Stimulated activated CD8-positive, alpha-beta memory T cell treated with anti-CD3 and anti-CD28 coated beads, Interleukin-4, amount 100 ng/mL, for 4 hours (primary cell): ENCODE measurements at places on chromosomes 2 and 18.

GRCh38 chr2:44777537-44777936, 164.0 kb upstream of the SIX3 start:
- DNase-seq, result no peak

- no peak for DNase-seq
Observed at GRCh38 chr2:215736653-215737290, 276.6 kb downstream of the MREG start.

DNA sequence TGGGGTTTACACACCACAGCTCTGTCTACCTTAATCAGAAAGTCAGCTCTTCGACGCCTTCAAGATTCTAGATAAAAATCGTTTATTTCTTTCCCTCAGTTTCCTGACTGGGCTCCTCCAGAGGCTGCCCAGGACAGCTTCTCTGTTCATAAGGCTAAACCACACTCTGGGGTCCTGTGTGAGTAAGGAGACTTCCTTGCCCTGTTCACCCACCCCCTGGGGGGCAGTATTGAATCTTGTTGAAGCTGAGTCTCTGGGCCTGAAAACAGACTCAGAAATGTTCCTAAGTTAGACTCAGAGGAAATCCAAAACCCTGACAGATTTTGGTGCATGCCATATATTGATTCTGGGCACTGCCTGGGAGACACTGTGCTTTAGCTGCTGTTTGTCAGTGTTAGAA, 43.0 kb downstream of the G6PC2 start:
- no peak for DNase-seq

GRCh38 chr18:320155-320554, 52.3 kb upstream of the THOC1 start:
- DNase-seq, result no peak

DNA sequence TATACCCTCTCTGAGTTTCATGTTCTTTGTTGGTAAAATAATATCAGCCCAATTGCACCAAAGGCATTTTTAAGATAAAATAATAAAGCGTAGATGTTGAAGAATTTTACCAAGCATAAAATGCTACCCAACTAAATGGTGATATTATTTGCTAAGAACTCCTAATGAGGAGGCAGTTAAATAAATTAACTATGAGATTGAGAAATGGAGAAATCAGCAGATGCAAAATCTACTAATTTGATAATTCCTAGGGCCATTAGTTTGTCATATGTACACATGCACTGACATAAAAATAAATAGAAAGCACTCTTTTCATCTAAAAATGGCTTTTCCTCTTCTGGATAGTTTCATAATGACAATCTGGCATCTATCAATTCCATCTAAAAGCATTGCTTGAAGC, 681.5 kb upstream of the FAM98A start:
- DNase-seq, result no peak

GRCh38 chr18:57437402-57437765, 2.2 kb downstream of the ONECUT2 start:
- no peak for DNase-seq

- DNase-seq, result no peak
Observed at GRCh38 chr2:113741091-113741490, 15.4 kb downstream of the SLC35F5 start.

GRCh38 chr2:177501186-177501585, 108.6 kb downstream of the AGPS start:
- no peak for DNase-seq

DNA sequence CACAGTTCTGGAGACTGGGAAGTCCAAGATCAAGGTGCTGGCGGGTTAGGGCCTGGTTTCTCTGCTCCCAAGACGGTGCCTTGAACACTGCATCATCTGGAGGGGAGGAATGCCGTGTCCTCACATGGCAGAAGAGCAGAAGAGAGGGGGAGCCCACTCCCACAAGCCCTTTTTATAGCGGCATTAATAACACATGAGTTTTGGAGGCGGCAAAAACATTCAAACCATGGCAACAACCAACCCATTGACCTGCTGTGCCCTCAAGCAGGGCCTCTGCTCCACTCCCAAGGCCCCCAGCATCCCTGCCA, 62.0 kb downstream of the SMAD7 start:
- no peak for DNase-seq

DNA sequence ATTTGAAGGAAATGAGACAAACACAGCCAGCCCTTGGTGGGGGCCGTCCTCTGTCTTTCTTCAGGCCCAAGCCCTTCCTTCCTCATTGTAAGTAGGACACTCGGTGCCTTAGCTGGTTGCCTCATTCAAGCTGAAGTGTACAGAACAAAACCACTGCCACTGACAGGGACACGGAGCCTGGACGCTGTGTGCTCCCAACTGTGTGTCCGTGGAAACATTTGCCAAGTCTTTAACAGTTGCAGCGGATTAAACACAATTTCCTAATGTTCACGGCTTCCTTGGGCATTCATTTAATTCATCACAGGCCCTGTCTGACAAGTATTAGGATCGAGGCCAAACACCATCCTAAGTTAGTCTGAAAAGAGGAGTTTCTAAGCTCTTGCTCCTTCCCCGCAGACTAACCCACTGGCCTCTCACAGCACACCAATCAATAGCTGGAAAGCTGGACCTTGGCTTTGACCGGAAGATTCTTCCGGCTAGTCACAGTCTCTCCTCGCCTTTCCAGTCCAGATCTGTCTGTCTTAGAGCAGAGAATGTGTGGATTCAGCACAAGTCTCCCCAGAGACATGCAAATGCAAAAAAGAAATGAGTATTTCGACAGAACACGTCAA, 68.7 kb upstream of the ACSL3 start:
- DNase-seq, result no peak

GRCh38 chr2:15747603-15748471, 156.2 kb downstream of the DDX1 start:
- no peak for DNase-seq

DNA sequence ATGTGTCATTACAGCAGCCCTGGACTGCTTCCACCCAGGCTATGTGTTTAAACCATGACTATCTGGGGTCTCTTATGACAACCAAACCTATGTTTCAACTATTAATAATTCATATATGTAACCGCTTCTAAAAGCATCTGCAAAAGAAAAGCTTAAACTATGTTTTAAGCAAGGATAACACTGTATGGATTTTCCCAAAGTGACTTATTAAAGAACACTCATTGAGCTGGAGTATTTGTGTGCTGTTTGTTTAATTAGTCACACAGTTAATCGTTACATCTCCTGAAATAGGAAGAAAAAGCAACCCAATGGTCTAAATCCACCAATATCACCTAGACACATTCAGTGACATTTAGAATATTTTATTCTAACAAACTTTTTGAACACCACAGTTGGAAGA, 51.3 kb downstream of the TMEM163 start:
- DNase-seq, result no peak

- no peak for DNase-seq
Observed at GRCh38 chr2:147275943-147276342, 568.9 kb upstream of the ACVR2A start.

- no peak for DNase-seq
Observed at GRCh38 chr2:109143214-109144187, 14.5 kb downstream of the SH3RF3 start.

DNA sequence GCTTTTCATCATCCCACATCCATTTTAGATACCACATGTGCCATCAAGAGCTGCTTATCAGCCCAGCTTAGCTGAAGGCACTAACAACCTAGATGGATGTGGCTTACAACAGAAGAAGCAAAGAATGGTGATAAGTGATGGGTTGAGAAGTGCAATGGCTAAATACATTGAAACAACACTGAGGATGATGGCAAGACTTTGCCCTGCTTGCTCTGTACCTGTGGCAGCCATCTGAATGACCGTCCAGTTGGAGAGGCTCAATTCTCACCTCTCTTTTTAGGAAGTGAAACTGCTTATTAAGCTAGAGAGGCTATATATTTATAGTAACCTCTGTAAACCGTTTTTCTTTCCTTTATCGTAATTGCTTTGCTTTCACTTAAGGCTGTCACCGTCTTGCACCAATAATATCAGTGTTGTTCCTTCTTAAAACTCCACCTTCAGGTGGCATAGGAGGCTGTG, 5.7 kb downstream of the GPATCH11 start:
- DNase-seq, result no peak

DNA sequence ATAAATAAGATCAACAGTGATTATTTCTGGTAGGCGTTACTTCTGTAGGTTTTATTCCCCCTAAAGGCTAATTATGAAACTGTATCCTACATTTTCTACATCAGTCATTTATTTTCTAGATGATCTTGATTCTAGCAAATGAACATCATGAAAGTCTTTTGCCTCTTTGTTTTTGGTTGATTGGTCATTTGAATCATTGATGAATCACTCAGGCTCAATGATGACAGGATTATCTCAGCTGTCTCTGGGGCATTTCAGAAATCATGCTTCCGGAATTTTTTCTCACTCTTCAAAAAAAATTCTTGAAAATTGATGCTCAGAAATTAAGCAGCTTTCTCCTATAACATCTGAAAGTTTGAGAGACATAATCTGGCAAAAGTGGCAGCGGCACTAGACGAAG, 298.9 kb upstream of the TCF4 start:
- no peak for DNase-seq

DNA sequence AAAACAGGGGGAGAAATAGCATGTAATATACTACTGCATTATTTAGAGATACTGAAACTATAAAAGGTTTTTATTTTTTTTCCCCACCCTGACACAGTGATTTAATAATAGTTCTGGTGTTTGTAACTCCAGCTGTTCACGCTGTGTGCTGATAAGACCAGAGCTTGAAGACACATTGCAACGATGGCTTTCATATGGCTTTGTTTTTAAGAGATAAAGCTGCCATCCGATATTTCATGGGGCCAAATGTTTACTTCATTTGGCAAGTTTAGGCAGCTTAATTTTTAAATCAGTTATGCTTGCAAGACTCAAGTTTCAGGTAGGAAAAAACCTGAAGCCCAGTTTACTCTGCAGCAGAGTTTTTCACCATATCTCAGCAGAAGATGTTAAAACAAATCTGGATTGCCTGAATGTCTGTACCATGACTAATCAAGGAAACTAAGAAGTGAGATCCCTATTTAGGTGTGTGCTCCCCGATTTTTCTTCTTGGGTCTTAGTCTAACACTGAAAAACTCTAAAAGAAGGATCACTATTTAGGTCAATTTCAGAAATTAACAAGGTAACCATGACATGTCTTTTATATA, 508.6 kb downstream of the PARD3B start:
- no peak for DNase-seq

- no peak for DNase-seq
Observed at GRCh38 chr2:149226790-149227189, 103.6 kb upstream of the LYPD6 start.

GRCh38 chr2:219419012-219419324, 791 bp downstream of the DES start:
- DNase-seq, result no peak

DNA sequence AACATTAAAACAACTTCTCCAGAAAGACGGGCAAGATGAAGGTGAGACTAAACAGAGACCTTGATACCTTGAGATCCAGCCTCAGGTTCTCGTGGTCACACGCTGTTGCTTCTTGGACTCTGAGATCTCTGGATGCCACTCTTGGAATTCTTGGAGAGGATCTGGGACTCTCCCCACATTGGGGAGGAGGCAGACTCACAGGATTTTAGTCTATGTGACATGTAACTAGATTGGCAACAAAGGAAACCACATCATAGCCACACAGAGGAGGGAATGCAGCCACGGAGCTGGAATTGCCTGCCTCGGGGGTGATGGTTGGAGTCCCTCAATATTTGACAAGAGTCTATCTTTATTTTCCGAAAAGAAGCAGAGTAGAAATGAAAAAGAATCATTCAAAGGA, 78.8 kb upstream of the IGFBP5 start:
- DNase-seq, result no peak

DNA sequence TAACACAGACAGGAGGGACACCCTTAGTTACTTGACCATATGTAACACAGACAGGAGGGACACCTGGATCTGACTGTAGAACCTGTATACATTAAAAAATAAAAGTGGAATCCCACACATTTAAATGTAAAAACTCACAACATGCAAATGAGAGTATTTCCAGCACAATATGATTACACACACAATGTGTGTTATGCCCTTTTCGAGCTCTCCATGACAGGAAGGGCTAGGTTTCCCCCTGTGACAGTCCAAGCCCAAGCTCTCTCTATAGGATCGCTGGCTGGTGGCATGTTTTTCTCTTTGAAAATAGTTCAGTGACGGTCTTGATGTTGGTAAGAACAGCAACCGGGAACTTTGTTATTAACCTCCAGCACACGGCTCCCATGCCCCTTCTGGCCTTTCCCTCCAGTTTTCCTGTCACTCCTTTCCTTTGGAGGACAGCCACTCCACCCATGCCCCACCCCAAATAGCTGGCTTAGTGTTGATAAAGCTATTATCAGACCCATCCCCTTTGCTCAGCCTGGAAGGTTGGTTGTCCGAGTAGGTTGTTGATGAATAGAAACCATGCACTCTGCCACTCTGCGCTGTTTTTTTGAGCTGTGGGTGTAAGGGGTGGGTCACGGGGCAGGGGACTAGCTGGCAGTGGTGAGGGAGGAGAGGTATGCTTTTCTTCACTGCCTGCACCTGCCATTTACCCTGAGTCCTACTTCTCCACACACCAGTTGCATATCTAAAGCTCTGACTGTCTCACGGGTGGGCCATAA, 2.7 kb downstream of the RASGRP3 start:
- no peak for DNase-seq

GRCh38 chr2:1766425-1766824, 22.1 kb upstream of the PXDN start:
- DNase-seq, result no peak

DNA sequence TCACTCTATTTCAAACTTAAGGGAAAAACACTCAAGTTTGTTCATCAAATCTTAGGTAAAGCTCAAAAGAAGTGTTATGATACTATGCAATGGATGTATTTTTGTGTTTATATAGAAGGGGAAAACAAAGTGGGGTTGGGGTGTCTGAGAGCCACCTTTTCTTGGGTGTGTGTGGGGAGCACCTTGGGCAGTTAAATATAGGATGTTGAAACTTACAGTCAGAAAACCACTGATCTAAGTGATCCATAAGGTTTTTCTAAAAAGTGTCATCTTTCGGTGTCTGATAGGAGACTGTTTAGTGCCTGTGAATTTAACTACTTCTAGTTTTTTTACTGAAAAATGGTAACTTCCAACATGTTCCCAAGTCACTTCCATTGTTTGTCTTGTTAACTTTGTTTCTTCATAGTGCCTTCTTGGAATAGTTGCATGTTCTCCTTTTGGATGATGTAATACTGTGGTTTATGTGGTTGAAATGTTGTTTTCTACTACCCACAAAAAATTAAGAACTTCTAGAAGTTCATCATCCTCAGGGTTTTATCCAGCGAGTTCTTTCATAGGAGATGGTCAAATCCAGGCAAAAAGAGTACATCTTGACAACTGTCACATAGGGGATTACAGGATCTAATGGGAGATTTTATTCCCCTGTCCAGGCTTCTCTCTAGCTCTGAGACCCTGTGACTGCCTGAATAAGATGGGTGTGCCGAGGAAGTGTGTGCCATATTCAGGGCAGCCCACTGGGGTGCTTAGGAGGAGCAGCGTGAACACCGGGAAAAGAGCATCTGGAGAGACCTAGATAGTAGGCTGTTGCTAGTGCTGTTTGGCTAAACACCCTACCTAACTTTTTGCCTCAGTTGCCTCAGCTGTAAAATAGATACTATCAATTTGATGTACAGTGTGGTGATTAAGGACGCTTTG, 46.2 kb downstream of the CAB39 start:
- no peak for DNase-seq

GRCh38 chr2:122341007-122341406, 585.6 kb downstream of the TSN start:
- no peak for DNase-seq

- peak; percentile 37 for DNase-seq
Observed at GRCh38 chr2:233385489-233386044, 31.3 kb downstream of the DGKD start.
